KG1 (cell line): ENCODE measurements at places on chromosomes 6 and 20.

GRCh38 chr6:56420296-56420695 lies 172.9 kb upstream of the COL21A1 start:
- DNase-seq = no peak

DNA sequence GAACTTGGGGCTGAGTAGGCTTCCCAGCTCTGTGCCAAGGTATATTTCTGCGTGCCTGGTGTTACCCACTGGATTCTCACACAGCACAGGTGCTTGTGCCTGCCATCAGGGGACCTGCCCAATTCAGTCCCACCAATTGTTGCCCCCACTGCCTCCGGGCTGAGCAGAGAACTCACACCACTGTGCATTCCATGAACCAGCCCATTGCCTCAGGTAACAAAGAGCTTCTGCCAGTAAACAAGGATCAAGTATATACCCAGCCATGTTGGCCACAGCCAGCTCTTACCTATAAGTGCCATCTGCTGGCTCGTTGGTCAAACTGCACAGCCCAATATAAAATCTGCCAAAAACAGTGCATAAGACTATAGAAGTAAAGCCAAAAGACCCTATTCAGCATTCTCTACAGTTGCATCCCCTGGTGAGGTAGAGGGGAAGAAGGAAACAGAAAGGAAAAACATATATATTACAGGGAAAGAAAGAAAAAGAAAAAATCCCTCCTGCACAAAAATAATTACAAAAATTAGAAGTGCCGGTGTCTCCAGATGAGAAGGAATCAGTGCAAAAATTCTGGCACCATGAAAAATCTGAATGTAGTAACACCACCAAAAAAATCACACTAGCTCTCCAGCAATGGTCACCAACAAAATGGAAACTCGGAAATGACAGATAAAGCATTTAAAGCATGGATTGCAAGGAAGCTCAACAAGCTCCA lies 241.4 kb downstream of the IBTK start:
- no peak for DNase-seq

DNA sequence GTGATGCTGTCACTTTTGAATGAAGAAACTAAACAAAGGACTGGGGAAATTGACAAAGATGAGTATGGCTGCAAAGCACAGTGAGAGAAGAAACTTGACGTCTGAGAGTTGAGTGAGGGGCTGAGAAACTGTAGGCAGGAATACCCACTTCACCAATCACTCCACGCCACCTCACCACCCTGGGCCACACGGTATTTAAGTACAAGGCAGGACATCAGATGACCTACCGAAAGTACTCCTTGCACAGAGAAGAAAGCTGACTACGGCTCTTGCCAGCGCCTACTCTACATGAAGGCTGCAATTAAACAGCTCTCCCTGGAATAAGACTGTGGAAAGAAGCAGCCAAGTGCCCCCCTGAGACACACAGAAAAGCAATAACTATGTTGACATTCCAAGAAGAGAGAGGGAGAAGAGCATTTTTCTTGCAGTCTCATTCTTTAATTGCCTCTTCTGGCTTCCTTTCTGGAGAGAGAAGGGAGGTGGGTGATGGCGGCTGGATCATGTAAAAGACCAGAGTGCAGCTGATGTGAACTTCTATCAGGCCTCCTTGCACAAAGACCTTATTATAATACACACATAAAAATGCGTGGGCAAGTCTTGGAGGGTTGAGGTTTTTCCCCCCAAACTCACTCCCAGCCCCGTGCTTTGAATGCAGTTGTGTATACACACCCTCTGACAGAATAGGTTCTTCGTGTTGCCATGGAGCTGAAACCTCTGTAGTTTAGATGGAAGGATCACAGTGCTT lies 44.6 kb downstream of the HIVEP2 start:
- DNase-seq = no peak

DNA sequence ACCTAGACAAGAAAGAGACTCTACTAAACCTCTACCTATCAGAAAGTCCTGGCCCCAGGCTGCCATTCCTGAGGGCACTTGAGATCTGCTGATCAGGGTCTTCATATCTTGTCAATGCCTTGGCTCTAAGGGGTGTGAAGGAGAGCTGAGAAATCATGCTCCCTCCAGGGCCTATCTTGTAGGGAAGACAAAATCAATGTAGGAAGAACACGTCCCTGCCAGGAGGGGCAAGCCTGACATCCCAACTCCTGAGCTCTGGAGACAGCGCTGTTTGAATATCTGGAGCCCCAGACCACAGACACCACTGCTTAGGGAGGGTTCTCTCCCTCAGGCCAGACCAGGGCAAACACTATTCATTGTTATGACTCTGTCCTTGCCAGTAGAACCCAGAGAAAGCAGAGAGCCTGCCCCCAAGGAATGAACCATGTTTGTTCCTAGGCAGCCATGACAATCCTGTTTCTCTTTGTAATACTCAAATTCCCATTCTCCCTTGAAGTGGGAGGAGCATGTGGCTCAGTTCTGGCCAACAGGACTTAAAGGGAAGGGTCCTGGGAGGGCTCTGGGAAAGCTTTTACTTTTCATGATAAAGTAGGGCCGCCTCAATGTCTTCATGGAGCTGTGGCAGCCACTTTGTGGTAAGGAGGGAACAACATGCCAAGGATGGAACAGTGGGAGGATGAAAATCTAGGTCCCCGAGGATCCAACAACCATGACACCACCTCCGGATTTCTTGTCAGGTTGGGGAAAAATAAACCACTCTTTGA lies 1.8 kb upstream of the FASTKD5 start:
- no peak for DNase-seq

- DNase-seq = no peak
Observed at GRCh38 chr20:61510778-61511330, 258.8 kb downstream of the CDH4 start.

GRCh38 chr20:47244451-47244850 lies 112.0 kb downstream of the ZMYND8 start:
- no peak for DNase-seq
